ENCODE measurements at places on chromosomes 5 and 9. TPM values are rescaled to one million over a fixed set of nuclear protein-coding genes. Genes with fewer than 3 reads are reported as not detected.

GRCh38 chr9:112506571-112506970 lies 19.9 kb downstream of the KIAA1958 start:
- DNase-seq: no peak

Gene CCDC171
- 4.5 TPM for polyA plus RNA-seq

- DNase-seq: no peak
Measured at GRCh38 chr9:93958819-93959682, 3.9 kb upstream of the BARX1 start.

DNA sequence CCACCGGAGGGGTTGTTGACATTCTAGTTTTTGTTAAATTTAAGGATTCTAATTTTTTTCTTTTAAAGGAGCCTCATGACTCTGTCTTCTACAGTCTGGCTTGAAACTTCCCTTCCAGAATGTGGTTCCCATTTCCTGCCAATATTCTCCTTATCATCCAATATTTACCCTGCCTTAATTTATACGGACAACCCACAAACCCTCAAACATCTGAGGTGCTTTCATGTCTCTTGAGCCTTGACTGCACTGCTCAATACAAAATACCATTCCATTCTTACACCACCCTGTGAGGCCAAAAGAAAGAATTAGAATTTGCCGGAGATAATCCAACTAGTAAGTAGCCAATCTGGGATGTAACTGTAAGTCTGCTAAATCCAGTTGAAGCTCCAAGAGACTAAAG lies 346.5 kb downstream of the SPOCK1 start:
- DNase-seq: no peak

GRCh38 chr9:100426189-100426529 lies 784 bp upstream of the MSANTD3 start:
- DNase-seq: no peak

GRCh38 chr5:76074487-76075065 lies 8.6 kb upstream of the SV2C start:
- DNase-seq: no peak

DNA sequence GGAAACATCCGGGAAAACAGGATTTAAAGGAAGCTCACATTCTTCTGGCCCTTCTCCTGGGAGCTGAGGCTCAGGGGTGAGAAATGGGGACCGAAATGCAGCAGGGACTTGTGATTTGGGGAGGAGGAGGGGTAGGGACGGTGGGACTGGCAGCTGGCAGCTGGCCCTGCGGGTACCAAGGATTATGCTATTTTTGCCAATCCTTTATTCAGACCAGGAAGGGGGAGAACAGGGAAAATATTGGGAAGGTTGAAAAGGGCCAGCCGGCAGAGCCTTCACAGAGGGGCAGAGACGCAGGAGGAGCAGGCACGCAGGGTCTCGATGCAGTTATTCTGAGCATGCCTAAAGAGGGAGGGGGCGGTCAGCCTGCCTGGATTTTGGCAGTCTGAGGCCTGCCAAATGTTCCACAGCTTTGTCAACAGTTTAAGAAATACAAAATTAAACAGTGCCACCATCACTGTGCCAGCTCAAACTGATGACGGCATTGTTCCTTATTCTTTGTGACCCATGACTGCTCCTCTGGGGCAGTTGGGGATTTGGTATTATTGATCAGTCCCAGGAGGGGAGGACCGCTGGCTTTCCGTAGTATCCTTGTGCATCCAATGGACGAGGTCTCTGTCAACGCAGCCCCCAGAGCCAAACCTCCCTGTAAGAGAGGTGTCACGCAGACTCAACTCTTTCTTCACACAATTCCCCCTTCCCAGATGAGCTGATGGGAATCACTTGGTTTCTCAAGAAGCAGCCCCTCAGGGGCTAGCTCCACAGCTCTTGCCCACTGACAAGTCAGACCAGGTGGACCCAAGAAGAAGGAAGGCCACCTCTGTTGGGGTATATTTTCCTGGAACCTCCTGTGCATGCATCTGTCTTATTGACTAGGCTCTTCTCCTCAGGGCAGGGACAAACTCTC lies 553.3 kb downstream of the BNC2 start:
- DNase-seq: no peak

All from left renal pelvis (tissue), 4 donors.